Chondrocyte (in vitro differentiated cells): ENCODE measurements at places on chromosomes 12 and 14. TPM values are rescaled to one million over a fixed set of nuclear protein-coding genes. Genes with fewer than 3 reads are reported as not detected.

The PTGDR gene
- total RNA-seq, result 0.07 TPM in 1 of 3 replicates, not detected in the others

The LBHD2 gene
- total RNA-seq, result not detected in 3 replicates

The APOF gene
- total RNA-seq, result not detected in 3 replicates

The PLXNC1 gene
- 0.67 to 1.4 TPM (median 0.72 TPM) in 3 replicates for total RNA-seq

The KCNC2 gene
- not detected in 3 replicates for total RNA-seq

The KRT6C gene
- not detected in 3 replicates for total RNA-seq

GRCh38 chr12:95184121-95184520 lies 33.1 kb downstream of the FGD6 start:
- DNase-seq, result no peak

DNA sequence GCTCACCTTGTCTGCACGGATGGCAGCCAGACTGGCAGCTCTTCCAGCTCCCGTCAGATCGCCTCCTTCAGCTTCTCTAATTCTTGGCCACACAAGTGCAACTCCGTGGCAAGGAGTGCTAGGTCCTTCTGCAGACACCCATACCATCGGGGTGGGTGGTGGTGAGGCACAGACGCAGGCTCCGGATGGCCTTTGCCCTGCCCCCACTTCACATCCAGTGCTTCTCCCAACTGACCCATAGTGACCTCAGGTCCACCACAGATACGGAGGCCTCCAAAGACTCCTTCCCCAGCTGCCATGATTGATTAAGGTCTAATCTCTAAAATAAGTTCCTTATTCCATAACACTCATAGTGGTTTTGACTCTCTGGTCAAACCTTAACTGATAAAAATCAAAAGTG lies 19.9 kb upstream of the CD27 start:
- no peak for DNase-seq

GRCh38 chr12:65740873-65741600 lies 83.2 kb upstream of the HMGA2 start:
- no peak for DNase-seq

GRCh38 chr14:77838831-77839511 lies 39.1 kb downstream of the ADCK1 start:
- DNase-seq, result no peak

DNA sequence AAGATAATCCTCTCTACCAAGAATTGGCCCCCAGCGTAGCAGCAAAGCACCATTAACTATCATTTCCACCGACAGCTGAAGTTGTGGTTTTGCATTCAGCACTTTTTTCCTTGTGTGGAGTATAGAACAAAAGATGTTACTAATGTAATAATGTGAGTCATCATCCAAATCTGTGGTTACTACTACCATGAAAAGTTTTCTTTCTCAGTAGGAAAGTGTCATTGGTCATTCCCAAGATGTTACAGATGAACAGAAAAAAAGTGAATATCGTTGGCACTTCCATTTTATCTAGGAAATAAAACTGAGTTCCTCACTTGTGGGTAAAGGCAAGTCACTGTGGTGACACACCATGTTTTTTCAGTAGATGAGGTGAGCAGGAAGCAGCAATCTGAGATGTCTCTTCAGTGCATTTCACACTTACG lies 30.3 kb upstream of the IFNG start:
- DNase-seq, result no peak

GRCh38 chr14:57898837-57899572 lies 33.1 kb upstream of the SLC35F4 start:
- no peak for DNase-seq

DNA sequence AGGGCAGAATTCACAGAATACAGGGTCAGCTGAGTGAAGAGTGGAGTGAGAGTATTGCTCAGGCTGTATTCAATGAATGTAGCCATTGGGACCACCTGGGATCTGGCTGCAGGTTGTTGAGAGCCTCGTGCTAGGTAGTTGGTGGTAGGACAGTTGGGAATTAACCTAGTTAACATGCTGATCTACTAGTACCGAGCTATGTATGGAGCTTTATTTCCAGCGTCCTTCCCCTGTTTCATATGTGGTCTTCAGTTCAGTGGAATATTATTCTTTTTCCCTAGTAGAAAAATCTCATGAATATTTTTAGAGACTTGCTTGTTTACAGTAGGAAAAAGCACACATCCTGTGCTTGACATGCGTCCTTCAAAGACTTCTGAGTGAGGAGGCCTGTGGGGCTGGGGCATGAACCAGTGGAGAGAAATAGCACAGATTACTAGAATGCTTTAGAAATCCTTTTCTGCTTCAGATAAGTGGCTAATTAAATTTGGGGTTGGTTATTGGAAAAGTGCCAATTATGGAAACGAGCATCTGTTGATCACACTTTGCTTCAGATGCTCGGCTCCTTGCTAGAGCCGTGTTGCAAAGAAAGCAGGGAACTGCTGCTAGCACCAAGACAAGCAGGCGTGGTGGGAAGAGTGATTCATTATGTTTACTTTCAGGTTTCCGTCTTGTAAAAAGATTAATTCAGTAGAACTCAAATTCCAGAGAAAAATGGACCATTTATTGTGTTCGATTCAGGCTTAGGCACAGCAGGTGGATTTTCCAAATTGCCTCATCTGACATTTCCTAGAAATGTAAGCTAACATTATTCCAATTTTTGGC lies 53.6 kb downstream of the ARF6 start:
- DNase-seq, result no peak

GRCh38 chr14:63782683-63783389 lies 55.0 kb upstream of the SGPP1 start:
- DNase-seq, result no peak

DNA sequence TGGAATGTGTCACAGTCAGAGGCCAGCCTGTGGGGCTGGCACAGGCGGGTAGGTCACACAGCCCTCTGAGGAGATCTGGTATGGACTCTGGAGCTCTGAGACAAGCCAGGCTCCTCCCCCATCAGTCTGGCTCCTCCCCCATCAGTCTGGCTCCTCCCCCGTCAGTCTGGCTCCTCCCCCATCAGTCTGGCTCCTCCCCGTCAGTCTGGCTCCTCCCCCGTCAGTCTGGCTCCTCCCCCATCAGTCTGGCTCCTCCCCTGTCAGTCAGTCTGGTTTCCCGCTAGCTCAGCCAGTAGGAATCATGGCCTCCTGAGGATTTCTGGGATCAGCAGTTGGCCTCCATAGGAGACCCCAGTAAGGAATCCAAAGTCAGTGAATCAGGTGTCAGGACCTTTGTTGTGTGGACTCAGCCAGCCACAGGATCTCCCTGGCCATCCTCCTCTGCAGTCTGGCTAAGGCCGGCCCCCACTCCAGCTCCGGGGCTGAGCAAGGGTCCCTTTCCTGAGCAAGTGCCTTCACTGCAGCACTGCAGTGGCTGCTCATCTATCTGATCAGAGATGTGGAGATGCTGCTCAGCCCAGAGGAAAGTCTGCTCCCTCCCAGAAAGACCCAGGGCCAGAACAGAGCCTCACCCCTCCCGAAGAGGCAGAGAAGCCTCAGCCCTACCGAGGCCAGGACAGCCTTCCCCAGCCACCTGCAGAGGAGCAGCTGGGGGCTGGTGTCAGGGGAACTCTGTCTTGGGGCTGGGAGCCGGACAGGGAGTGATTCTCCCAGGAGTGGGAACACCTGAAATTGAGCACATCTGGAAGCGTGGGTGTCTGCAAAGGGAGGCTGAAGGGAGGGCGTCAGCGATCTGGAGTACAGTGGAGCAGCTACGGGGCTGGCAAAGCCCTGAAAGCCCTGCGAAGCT lies 35.7 kb downstream of the IQSEC3 start:
- no peak for DNase-seq

DNA sequence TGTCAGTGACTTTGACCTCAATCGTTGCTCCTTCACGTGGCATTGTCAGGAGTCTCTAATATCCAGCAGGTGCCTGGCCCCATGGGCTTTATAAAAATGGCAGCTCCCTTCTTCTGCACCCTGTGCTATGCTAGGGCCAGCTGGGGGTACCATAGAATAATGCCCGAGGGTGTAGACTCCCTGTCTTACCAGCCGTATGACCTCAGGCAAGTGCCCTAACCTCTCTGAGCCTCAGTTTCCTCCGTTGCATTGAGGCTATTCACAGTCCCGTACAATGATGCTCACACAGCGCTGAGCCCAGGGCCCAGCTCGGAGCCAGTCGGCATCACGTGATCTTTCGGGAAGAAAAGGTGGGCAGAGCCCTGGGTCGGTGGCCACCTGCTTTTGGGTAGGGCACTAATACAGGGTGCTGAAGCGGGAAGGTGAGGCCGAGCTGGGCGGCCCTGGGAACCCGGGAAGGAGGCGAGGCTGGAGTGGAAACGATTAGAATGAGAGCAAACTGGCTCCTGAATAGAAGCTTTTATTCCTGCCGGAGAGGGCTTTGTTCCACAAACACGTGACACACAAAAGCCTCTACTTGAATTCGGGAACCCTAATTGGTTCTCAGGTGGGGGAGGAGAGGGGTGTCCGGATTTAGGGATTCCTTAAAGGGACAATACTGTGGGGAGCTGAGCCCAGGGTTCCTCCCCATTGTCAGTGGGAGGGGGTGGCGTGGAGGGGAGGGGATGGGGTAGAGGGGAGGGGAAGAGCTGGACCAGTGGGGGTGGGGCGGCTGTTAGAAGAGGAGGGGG lies 19.9 kb upstream of the MSI1 start:
- no peak for DNase-seq

GRCh38 chr12:104567832-104568486 lies 111.2 kb downstream of the CHST11 start:
- DNase-seq, result no peak

- no peak for DNase-seq
These were observed 148.8 kb upstream of the EGLN3 start for GRCh38 chr14:34099635-34100034.

DNA sequence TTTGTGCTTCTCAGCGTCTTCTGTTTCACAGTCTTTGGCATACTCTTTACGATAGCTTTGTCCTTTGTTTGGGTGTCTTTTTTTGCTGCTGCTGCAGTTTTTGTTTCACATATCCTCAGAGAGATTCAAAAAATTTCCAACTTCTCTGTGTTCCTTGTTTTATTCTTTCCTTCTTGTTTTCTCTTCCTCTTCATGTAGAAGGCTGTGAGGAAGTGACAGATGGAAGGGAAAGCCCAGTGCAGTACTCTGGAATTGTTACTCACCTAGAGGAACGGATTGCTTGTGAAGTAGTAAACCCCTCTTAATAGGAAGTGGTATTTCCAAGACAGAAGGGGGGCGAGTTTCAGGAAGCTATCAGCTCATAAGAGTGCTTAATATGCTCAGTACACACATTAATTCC lies 1.7 kb downstream of the CREBL2 start:
- DNase-seq, result no peak

DNA sequence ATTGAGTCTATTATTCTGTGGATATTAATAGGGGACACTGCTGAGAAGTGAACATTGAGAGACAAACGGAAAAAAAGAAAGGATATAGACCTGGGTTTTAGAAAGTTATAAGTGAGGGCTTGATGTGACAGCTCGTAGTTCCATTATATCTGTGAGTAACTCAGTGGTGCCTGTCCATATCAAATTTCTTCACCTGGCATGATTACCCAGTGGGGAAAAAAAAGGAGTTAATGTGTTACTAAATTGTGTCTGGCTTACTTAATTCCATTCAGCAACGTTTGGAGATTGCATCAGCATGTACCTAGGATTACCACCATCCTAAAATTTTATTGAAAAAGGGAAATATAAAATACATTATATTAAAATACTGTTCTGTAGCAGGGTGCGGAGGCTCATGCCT lies 1249.9 kb downstream of the SLC16A7 start:
- no peak for DNase-seq

DNA sequence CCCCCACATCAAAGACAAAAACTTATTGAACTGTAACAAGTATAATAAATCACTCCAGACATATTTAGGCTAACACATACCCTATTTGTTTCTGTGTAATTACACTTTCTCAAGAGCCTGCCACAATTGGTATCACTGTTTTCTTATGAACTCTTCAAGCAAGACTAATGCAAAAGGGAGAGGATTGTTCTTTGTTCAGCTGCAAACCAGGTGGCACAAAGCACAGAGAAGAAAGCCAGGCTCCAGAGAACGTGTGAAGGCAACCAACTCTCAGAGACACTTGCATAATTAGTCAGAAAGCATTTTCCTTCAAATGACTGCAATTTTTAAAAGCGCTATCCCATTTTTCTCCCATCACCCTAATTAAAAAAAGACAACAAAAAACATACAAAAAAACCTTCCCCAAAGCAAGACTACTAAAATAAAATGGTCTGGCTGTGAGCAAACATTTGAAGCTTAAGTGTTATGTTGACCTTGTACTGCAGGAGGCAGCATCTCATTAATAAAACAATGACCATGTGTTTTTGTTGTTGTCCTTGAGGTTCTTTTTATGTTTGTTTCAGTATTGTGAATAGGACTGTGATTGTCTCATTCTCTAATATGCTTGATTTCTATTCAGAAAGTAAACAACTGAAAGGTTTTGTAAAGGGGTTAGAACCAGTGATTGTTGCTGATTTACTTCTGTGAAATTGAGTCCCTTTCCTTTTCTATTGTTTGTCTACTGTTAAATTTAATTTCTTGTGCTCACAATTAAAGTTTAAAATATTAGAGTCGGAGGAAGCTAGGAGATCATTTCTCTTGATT lies 452.7 kb upstream of the PDE3A start:
- DNase-seq, result no peak

DNA sequence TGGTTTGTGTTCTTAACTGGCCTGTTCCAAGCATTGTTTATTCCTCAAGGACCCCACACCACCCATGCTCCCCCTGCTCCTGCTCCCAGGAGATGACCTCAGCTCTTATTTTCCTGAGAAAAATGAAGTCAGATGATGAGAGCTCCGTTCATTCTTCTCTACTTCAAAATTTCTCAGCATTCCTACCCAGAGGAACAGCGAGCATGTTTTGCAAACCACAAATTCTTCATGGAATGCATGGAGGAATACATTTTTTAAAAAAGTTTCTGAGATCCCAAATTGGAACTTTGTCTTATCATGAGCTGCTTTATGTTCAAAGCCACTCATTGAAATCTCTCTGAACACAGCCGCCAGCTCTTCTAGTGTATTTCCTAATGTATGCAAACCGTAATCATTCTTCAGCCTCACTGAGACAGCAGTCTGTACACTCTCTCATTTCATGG lies 44.9 kb downstream of the SYNE2 start:
- no peak for DNase-seq

DNA sequence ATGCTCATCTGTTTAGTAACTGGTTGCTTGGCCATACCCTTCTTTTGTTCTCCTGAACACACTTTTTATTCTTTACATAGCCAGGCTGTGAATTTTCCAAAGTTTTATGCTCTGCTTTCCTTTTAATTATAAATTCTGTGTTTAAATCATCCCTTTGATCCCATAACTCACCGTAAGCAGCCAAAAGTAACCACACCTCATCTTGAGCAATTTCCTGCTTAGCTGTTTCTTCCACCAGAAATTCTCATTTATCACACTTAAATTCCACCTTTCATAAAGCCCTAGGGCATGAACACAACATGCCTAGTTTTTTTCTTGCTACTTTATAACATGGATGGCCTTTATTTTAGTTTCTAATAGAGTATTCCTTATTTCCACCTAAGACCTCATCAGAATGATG lies 510.7 kb downstream of the C12orf50 start:
- DNase-seq, result no peak

- no peak for DNase-seq
These were observed 30.1 kb upstream of the DHRS7 start for GRCh38 chr14:60195179-60195810.
